ENCODE measurements at places on chromosomes 1 and 21. TPM values are rescaled to one million over a fixed set of nuclear protein-coding genes. Genes with fewer than 3 reads are reported as not detected.

Gene SPATA45
- polyA plus RNA-seq = not detected

Gene SMIM1
- polyA plus RNA-seq = 12.0 TPM

Gene LCE1F
- polyA plus RNA-seq = not detected

Gene ZMYND12
- polyA plus RNA-seq = 0.90 TPM

Gene NT5C1A
- polyA plus RNA-seq = not detected

Gene PDE4B
- polyA plus RNA-seq = 14.0 TPM

Gene TMEM82
- polyA plus RNA-seq = 0.42 TPM

Gene RAB3B
- polyA plus RNA-seq = 18.3 TPM

Gene RCSD1
- 0.18 TPM for polyA plus RNA-seq

Gene FALEC
- polyA plus RNA-seq = 2.6 TPM

Gene PRPF38B
- polyA plus RNA-seq = 74.2 TPM

Gene AMY1B
- polyA plus RNA-seq = not detected

Gene SERPINC1
- polyA plus RNA-seq = not detected

Gene DNM3
- polyA plus RNA-seq = 5.2 TPM

Gene TTLL7
- polyA plus RNA-seq = 5.1 TPM

Gene FCER1G
- polyA plus RNA-seq = 0.57 TPM

Gene TMEM240
- 1.9 TPM for polyA plus RNA-seq

Gene GPR61
- polyA plus RNA-seq = 0.28 TPM

Gene ANKRD35
- 5.6 TPM for polyA plus RNA-seq

Gene GBP6
- polyA plus RNA-seq = not detected

Gene LCE2A
- not detected for polyA plus RNA-seq

Gene FCRL4
- not detected for polyA plus RNA-seq

Gene LORICRIN
- 0.24 TPM for polyA plus RNA-seq

Gene YY1AP1
- polyA plus RNA-seq = 21.2 TPM

Gene FCRL2
- polyA plus RNA-seq = not detected

Gene PHF13
- 10.4 TPM for polyA plus RNA-seq

Gene CR1L
- polyA plus RNA-seq = 21.4 TPM

Gene TRAPPC3
- 45.6 TPM for polyA plus RNA-seq

Gene PRRX1
- not detected for polyA plus RNA-seq

Gene FBLIM1
- polyA plus RNA-seq = 41.7 TPM

Gene LRRC7
- 0.75 TPM for polyA plus RNA-seq

Gene NTMT2
- polyA plus RNA-seq = 0.48 TPM

Gene RGS13
- polyA plus RNA-seq = not detected

Gene SAMD13
- polyA plus RNA-seq = 2.5 TPM

Gene L1TD1
- 628 TPM for polyA plus RNA-seq

Gene RGS4
- polyA plus RNA-seq = 0.24 TPM

Gene GOLT1A
- 7.2 TPM for polyA plus RNA-seq

Gene MEF2D
- 10.6 TPM for polyA plus RNA-seq

Gene CAPN9
- polyA plus RNA-seq = 0.33 TPM

All from GM23338 (cell line).